Right lobe of liver (tissue), 6 donors: ENCODE measurements at places on chromosomes 6 and 20.

DNA sequence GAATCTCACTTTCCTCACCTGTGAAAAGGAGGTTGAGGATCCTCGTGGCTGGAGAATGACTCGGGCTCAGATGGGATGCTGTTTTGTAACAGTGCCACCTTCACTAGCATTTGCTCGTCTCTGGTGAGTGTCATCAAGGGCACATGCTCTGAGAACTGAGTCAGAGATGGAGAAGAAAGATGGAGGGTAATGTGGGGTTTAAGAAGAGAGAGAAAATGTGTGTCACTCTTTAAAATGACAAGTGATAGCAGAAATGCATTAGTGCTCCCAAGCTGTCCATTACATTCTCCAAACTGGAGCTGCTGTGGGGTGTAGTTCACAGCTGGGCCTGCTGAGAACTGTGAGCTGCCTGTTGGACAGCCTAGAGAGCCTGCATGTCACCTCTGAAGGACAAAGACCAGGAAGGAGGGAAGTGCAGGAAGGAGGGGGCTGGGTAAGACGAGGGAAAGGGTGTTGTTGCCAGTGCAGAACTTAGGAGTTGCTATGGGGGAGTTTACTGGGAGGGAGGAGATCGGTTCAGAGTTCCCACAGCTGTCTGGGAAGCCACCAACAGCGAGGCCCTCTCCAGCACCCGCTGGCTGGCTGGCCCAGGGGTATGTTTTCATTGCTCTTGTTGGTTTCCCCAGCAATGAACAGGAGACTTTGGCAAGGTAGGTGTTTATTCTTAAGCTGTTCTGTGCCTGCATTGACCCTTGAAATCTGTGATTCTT lies 19.8 kb downstream of the GMPR start:
- no peak for DNase-seq

DNA sequence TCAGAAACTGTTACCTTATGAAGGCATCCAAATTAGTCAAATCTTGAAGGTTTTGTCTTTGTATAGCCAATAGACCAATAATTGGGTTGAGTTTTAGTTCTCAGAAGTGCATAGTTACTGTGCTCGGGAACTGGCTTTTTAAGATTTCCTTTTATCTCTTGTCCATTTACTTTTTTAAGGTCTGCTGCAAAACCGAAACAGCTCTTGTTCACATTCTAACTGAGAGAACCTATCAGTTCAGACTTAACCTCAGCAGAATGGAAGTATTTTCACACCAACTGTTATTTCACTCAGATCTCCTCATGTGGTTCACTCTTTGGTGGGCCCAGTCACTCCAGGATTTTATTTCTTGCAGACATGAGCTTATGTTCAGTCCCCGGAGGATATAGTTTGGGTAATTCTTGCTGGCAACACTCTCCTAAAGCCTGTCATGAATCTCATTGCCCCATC lies 55.5 kb downstream of the TPBG start:
- DNase-seq, result no peak

- DNase-seq, result no peak
These were observed 152.3 kb downstream of the CDC5L start for GRCh38 chr6:44539701-44540355.

- no peak for DNase-seq
These were observed 146.8 kb downstream of the EYA2 start for GRCh38 chr20:47041396-47041899.

GRCh38 chr6:151288712-151289398 lies 49.1 kb downstream of the AKAP12 start:
- no peak for DNase-seq

DNA sequence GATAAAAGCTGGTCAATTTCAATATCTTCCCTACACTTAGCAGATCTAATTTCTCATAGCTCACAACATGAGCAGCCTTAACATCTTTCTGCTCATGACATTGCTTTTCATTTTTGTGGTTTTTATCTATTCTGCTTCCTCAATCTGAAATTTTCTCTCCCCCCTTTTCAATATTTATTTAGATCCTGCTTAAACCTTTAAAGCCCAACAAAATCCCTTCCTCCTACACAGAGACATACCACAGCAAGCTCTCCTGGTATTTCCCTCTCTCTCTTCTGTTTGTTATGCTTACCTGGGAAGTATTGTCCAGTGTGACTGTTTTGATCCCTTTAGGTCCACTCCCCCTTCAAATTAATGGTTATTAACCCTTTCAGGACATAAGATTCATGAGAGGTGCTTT lies 582.5 kb downstream of the RFPL4B start:
- no peak for DNase-seq

DNA sequence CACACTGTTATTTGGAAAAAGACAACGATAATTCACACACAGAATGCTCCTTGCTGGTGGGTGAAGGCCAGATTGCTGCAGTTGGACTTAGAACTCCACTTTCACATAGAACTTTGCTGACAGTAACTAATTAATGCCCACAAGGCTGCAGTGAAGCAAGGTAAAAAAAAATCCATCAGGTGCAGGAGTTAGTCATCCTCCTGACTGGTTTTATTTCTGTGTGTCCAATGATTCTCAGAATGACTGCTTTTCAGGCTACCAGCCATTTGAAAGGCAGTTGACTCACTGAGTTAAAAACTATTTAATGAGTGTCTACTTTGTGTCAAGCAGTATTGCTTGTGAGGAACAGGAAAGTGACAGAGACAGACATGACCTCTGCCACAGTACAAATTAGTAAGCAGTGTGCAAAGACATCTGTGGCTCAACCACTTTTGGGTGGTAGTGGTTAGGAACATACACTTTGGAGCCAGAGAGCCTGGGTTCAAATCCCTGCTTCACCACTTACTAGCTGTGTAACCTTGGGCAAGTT lies 41.9 kb downstream of the ELOVL5 start:
- DNase-seq, result peak; percentile 70
